ENCODE measurements at places on chromosomes 7 and 10.

- no peak for DNase-seq
These were observed 107.7 kb upstream of the KLF6 start for GRCh38 chr10:3892440-3893425.

DNA sequence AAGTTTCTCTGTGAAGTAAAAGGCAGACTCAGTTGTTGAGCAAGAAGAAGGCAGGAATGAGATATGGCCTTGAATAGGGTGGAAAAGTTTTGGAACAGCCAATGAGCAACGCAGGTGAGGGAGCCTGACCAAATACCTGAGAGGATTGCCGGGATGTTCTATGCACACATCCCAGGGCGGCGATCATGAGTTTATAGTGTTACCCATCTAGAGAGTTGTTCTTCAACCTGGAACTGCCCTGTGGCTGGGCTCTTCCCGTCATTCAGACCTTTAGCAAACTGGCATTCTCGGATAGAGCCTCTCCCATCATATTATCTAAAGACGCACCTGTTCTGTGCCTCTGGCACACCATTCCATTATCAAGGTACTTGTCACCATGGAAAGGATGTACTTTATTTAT is 103.0 kb upstream of the KIF5B start:
- no peak for DNase-seq

- no peak for DNase-seq
These were observed 9.9 kb downstream of the ZNF365 start for GRCh38 chr10:62384057-62384446.

- DNase-seq = no peak
These were observed 1.3 kb downstream of the NOS3 start for GRCh38 chr7:150992051-150992640.

DNA sequence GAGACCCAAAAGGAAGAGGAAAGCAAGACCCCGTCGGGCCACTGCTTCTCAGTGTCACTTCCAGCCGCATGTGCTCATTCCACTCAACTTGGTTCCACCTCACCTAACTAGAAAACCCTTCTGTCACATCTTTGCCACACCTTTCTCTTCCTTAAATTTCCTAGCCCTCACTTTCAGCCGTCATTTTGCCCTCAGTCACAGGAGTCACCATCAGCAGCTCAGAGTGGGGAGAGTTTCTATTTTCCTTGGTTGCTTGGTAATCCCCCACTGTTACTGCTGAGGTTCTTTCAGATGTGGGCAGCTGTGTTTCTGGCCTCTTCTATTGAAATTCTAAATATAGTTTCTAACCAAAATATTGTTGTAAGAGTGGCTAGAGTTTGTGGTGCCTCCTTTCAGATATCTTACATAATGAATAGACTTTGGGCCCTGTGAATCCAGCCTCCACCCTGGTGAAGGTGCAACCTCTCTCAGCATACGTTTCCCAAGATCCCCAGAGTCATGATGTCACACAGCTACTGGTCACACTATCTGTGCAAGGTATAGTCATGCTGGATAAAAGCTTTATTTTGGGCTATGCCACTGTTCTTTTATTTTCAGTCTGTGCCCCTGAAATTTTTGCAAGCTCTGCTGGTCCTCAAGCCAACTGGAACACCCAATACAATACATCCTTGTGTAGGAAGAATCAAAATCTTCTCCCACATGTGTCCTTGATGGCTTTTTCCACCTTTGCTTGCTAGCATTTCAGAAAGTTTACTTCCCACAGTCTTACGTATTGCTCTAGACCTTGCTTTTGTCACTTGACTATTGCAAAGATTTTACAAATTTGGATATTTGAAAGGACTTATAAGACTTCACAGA is 9.2 kb downstream of the AGBL3 start:
- peak; percentile 42 for DNase-seq

DNA sequence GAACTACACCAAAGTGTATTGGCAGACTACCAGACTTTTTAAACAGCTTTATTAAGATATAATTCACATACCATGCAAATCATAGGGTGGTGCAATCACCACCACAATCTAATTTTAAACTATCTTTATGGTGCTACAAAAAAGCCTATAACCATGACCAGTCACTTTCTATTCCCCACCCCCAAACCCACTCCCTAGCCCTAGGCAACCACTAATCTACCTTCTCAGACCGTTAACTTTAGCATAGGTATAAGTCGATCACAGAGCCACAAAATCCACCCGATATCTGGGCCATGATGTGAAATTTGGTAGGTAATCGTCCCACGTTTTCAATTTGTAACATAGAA is 536 bp upstream of the POM121 start:
- DNase-seq = no peak

GRCh38 chr10:43057831-43058340 is 19.0 kb upstream of the RET start:
- DNase-seq = no peak

DNA sequence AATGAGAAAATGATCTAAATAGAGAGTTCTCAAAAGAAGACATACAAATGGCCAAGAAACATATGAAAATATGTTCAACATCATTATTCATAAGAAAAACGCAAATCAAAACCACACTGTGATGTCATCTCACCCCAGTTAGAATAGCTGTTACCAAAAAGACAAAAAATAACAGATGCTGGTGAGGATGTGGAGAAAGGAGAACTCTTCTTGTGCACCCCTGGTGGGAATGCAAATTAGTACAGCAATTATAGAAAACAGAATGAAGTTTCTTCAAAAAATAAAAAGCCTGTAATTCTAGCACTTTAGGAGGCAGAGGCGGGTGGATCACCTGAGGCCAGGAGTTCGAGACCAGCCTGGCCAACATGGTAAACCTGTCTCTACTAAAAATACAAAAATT is 199.3 kb downstream of the PARD3 start:
- DNase-seq = no peak

GRCh38 chr7:158284617-158285382 is 302.8 kb downstream of the PTPRN2 start:
- no peak for DNase-seq

DNA sequence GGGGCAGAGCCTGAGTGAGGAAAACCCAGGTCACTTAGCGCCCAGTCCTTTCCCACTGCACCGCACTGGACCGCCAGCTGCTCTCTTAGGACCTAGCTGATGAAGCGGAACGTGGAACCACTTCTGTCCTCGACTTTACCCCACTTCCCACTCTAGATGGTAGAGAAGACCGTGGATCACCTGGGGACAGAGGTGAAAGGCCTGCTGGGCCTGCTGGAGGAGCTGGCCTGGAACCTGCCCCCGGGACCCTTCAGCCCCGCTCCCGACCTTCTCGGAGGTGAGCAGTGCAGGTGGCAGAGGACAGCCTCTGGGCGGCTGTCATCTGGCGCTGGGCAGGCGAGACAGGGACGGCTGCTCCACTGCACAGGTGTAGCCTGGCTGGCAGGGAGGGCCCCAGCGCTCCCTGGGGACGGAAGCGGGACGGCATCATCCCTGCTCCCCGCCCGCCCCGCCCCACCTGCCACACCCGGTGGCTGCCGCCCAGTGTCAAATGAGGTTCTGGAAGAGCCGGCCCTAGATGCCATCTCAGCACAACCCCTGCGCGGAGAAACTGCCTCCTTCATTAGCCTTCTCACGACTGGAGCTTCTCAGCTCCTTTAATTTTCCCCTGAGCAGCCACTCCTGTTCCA is 11.7 kb downstream of the PLAC9 start:
- no peak for DNase-seq

- no peak for DNase-seq
These were observed 164.6 kb downstream of the PTPRN2 start for GRCh38 chr7:158422887-158423560.

DNA sequence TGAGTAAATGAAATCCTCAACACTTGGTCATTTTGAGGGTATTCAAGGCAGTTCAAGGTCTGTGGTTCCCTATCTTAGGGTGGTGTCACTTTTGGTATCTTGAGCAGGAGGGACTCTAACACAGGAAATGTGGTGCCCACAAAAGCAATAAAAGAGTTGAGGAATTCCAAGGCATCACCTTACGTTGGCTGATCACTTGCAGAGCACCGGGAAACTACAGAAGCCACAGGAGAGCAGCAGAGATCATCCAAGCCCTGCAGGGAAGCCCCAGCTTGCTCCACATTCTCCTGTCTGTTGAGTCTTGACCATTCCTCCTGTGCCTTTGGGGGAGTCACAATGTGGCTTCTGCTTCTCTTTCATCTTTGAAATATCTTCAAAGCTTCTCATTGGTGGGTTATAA is 565.8 kb upstream of the ADARB2 start:
- DNase-seq = no peak

DNA sequence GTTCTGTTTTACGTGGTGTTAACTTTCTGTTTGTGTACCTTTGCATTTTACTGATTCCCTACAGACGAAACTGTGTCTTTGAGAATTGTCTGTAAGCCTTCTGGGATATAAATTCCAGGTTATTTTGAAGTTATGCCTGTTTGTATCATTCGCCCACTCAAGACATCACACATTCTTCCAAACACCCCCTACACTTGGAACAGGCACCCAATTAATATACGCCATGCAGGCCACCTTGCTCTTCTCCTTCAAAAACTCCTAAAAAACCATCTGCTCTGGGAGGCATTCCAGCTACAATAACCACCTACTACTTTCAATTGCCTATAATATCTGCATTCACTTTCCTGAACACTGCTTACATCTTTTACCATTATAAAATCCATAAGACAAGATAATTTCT is 453.3 kb downstream of the DGKB start:
- DNase-seq = no peak

- DNase-seq = no peak
These were observed 30.5 kb downstream of the NSUN6 start for GRCh38 chr10:18620856-18621255.

- no peak for DNase-seq
These were observed 9.9 kb upstream of the ARHGAP22 start for GRCh38 chr10:48614481-48615390.

GRCh38 chr10:121493521-121493920 is 104.7 kb downstream of the FGFR2 start:
- DNase-seq = no peak

- DNase-seq = no peak
These were observed 76.8 kb downstream of the CTBP2 start for GRCh38 chr10:125083576-125083920.

DNA sequence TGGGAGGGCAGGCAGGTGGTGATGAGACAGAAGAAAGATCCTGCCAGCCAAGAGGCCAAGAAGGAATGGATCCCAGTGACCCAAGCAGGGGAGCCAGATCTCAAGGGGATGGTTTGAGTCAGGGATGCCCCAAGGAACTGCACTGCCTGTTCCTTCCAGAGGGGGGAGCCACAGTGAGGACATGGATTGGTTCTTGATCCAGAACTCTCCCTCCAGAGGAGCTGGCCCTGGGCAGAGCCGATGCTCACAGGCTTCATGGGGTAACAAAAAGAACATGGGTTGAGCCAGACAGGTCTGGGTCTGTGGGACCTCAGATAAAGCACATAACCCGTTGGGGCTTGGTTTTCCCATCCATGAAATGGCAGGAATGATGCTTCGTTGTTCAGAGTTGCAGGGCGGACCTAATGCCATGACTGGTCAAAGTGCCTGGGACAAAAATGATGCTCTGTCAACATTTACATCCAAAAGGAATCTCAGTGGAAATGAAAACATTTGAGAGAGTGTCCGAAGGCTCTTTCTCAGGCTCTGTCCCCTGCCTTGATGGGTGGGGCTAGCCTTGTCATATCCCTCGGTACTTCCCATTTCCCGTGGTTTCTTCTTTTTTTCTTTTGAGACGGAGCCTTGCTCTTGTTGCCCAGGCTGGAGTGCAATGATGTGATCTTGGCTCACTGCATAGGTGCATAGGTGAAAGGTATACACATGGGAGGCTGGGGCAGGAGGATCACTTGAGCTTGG is 4.7 kb upstream of the DENND2A start:
- DNase-seq = no peak

DNA sequence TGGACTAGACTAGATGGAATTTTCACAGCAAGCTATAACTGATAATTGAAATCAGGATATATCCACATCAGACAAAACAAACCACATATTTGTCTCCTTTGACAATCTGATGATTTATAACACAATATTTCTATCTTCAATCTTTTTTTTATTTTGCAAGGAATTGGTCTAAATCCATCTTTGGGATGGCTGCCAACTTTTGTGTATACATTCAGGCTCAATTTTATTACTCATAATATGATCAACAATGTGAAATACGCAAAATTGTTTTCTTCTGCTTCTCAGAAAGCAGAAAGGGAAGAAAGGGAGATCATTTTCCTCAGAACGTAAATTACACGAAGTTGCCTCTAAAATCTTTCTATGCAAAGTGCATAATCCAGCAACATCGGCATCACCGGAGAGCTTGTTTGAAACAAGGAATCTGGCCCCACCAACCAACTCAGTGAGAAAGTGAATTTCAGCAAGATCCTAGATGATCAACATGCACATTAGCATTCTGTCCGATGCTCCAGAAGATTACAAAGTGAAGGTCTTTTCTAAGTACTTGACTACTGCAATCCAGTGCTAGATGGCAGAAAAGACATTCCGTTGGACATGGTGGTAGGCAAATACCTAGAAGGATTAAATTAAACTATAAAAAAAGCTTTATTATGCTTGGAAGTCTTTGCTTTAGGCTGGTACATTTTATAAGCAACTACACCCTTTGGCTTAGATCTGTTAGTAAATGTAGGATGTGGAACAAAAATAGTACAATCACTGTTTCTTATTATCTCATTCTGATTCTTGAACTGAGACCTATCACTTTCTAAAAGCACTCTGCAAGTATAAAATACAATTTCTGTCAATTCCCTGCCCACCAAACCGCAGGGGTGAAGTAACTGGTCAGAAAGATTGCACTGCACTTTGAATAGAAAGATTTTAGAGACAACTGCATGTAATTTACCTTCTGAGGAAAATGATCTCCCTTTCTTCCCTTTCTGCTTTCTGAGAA is 126.4 kb upstream of the RSU1 start:
- DNase-seq = no peak

- DNase-seq = no peak
These were observed 14.7 kb downstream of the CALCR start for GRCh38 chr7:93559639-93560491.

DNA sequence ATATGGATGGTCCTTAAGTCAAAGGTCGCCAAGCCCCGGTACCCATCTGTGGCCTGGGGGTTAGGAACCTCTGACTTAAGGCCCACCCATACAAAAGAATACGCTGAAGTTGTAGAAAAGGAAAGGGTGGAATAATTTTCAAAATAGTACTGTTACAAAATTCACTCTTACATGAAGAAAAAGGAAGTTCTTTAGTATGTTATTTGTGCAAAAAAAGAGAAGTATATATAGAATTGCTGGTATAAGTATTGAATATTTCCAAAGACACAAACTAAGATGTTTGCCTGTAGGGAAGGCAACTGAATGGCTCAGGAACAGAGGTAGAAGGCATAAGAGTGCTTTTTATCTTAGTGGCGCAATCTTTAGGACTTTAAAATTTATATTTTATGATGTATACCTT is 78.7 kb downstream of the PRLHR start:
- DNase-seq = no peak

DNA sequence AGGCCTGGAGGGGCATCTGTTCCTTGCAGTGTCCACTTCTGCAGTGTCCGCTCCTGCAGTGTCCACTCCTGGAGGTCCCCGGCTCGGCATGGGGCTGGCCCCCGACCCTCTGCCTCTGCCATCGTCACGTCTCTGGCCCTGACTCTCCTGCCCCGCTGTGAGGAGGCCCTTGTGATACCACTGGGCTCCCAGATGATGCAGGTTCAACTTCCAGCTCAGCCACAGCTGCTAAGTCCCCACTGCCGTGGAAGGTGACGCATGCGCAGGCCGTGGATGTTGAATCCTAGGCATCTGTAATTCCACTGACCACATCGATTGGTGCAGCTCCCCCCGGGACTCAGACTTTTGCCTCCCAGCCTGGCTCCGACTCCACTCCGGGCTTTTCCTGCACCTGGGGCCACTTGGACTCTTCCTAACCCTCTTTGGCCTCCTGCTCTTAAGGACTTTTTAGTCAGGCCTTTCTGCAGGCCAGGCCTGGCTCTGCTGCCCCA is 95.1 kb downstream of the GLRX3 start:
- DNase-seq = no peak

- DNase-seq = no peak
These were observed 100.5 kb upstream of the MAGI2 start for GRCh38 chr7:79553811-79554555.
